ENCODE measurements at places on chromosomes 3 and 15.

DNA sequence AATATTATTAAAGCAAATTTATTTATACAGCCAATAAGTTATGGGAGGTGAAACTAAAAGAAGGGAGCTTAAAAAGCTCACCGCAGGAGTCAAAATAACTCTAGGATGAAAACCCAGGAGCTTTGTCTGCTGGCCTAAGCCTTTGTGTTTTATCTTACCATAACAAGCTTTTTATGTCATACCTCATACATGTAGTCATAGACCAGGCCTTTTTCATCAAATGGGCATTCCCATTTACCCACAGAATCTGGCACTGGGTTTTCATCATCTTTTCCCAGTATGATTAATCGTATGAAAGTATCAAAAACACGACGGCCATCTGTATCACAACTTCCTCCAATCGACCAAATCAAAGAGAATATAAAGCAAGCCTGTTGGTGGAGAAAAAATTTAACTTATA is 122.8 kb downstream of the DNAH12 start:
- no peak for DNase-seq

- no peak for DNase-seq
Observed at GRCh38 chr3:132378846-132379245, 38.5 kb upstream of the DNAJC13 start.

DNA sequence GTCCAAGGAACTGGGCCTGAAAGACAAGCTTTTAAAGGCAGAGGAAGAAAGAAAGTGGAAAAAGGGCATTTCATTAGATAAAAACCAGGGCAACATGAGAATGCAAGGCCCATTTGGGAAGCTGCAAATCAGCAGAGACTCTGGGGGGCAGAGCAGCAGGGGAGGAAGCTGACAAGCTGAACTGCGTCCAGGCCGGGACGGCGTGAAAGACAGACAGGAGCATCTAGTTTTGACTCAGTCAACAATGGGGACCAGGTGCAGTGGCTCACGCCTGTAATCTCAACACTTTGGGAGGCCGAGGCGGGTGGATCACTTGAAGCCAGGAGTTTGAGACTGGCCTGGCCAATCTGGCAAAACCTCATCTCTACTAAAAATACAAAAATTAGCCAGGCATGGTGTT is 69.9 kb downstream of the CDC25A start:
- no peak for DNase-seq

GRCh38 chr3:65398953-65399352 is 639.8 kb downstream of the MAGI1 start:
- DNase-seq: no peak

DNA sequence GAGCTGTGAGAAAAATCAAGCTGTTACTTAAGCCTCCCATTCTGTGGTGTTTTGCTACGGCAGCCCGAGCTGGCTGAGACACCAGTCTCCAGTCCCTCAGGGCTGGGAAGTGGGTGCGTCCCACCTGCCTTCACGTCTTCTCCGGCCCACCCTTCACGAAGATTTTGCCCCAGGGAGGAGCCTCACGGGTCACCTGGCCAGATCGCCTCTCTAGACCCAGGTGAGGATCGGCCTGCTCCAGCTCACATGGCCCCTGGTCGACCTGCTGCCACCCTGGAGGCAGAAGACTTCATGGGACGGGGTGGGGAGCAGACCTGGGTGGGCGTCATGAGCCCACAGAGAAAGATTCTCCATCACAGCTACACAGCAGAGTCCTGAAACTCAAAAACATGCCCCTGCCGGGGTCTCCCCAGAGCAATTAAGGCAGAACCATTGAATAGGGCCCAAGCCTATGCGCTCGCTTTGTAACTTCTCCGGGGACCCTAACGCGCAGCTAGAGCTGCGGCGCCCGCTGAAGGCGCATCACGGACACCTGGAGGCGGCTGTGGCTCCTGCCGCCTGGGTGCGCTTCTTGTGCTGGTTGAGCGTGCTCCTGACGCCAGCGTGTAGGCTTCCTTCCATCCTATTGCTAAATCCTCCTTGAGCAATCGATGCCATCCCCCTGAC is 92.6 kb upstream of the ALDH1A3 start:
- no peak for DNase-seq

- DNase-seq: no peak
Observed at GRCh38 chr3:44948239-44948638, 27.7 kb downstream of the ZDHHC3 start.

DNA sequence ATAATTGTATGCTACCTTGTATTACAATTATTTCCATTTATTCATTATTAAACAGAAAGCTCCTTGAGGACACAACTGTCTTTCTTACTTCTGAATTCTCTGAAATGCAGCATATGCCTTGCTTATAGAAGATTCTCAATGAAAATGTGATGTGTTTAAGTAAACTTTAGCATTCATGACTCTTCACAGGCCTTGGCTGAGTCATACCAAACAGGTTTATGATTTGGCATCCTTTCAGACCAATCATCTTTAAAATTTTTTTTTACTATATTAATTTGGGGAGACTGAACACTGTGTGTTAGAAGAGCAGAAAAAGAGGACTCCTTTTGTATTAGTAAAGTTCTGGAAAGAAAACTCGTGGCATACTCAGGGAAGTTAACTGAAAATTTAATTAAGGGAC is 6.4 kb upstream of the GALK2 start:
- no peak for DNase-seq

GRCh38 chr15:101679806-101680205 is 27.6 kb upstream of the TM2D3 start:
- no peak for DNase-seq

DNA sequence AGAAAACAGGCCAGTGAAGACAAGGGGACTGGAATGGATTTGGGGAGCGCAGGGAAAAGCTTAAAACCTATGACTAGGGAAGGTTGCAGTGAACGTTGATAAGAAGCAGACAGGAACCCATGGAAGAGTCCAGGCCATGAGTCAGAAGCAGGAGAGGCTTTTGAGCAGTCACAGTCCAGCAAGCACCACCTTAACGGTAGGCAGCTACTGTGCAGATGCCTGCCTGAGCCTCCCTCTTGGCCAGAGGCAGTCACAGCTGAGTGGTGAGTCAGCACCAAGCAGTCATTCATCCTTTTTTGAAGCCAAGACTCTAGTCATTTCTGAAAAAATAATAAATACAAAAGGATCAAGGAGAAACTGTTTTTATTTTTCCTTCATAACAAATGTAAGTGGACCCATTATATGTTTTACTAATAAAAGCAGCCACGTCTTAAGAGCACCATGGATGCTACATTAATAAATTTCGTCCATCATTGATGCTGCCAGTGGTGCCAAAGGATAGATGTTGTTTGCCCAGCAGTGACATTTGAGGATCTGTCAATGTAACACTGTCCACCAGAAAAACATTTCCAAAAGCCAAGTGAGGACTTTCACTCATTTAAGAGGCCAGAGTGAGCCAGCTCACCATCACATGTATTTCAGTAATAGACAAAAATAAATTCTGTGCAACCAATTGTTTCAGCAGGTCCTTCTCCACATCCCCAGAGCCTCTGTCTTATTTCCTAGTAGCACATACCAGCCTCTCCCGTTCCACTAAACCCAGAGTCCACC is 42.1 kb upstream of the ACTC1 start:
- no peak for DNase-seq

- DNase-seq: no peak
Observed at GRCh38 chr3:25573386-25574171, 91.1 kb downstream of the TOP2B start.

- no peak for DNase-seq
Observed at GRCh38 chr3:88076712-88077111, 17.7 kb downstream of the ZNF654 start.

DNA sequence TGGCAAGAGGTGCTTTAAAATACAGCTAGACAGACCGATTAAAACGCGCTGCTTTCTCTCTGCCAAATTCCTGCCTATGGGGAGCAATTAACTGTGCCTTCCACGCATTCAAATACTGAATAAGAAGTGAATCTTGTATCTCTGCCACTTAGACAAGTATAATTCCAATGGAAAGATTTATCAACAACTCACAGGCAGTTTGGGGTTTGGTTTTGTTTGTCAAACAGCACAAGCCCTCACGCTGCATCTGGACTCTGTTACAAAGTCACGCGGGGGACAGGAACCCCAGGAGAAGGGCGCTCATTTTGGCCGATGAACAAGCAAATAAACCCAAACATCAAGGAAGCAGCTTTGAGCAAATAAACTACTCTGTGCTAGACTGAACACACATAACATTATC is 61.8 kb upstream of the TMCO5A start:
- DNase-seq: no peak

DNA sequence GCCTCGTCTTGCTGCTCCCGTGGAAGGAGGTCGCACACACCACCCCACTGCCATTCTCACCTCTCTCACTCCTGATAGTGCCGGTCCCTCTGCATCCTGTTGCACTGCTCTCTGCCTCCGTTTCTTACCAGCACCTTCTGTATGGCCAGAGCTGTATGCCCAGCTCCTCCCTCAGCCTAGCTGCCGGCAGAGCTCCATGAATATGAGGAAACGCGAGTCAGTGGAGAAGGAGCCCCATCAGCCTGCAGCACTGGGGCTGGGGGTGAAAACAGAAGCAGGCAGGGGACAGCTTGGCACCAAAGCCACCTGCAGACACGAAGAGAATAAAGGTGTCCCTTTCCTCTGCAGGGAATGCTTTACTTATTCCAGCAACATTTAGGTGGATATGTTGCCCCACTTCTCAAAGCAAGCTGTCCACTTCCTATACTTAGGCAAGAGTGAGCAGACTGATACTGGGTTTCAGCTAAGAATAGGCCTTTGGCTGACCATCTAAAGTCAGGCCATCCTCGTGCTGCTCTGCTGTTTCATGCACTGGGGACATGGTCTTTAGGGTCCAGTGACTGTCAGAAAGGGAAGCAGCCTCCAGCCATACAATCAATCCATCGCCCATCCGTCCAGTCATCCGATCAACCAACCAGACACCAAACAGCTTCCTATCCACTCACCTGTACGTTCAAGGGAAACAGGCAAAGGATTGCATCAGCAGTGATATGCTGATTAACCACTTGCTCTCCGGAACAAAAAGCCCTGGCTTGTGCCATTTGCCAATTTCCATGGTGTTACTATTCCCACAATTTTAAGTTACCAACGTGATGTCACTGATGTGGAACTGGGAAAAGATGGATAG is 222.7 kb downstream of the XXYLT1 start:
- DNase-seq: no peak

GRCh38 chr3:21562243-21562642 is 188.8 kb downstream of the ZNF385D start:
- DNase-seq: no peak

DNA sequence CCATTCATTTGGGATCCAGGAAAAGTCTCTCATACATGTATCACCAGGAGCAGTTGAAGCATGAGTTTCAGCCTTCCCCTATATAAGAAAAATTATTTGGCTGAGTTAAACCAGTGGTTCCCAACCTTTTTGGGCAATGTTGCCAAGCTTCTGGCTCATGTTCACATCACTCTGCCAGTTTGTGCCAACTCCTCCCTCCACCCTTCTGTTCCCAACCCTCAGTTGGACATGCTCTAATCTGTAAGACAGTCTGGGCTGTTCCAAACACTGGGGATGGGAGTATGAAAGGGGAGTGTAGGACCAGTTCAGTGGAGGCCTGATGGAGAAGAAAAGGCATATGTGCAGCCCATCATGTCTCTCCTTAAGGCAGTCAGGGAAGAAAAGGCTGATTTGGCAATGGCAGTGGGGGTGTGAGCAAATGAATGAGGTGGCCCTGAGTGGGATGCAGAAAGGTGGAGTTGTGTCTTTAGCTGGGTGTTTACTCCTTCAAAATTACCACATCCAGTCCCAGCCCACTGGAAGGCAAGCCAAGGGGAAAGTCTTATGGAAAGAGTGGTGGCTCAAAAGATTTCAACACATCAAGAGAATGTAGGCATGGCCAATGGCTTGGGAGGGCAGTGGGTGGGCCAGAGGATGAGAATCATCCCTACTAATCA is 32.0 kb upstream of the PRICKLE2 start:
- no peak for DNase-seq

DNA sequence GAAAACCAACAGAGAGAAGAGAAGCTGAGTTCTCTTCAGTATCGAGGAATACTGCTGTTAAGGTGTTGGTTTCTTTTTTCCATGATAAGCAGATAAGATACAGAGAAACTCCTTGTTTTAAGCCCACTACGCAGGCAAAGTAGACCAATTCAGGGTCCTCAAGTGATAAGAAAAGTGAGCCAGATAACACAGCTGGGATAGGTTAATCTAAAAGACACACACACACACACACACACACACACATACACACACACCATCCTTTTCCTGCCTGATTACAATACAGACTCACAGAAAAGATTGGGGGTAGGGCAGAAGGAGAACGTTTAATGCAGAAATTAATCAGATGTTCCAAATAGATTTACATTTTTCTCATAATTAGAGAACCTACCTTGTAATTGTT is 6.5 kb upstream of the PHLDB2 start:
- DNase-seq: no peak

- no peak for DNase-seq
Observed at GRCh38 chr3:133383175-133383574, 16.7 kb upstream of the BFSP2 start.

GRCh38 chr3:137792626-137793271 is 28.6 kb downstream of the SOX14 start:
- DNase-seq: no peak
